CD8-positive, alpha-beta T cell (primary cell): ENCODE measurements at places on chromosomes 3 and 15. TPM values are rescaled to one million over a fixed set of nuclear protein-coding genes. Genes with fewer than 3 reads are reported as not detected.

The C3orf22 gene
- not detected for total RNA-seq

The U2SURP gene
- 186 TPM for total RNA-seq

The CPN2 gene
- total RNA-seq = not detected

- DNase-seq = no peak
Measured at GRCh38 chr15:73601451-73602445, 31.4 kb downstream of the NPTN start.

- no peak for DNase-seq
Measured at GRCh38 chr3:177778633-177779032, 581.4 kb upstream of the TBL1XR1 start.

DNA sequence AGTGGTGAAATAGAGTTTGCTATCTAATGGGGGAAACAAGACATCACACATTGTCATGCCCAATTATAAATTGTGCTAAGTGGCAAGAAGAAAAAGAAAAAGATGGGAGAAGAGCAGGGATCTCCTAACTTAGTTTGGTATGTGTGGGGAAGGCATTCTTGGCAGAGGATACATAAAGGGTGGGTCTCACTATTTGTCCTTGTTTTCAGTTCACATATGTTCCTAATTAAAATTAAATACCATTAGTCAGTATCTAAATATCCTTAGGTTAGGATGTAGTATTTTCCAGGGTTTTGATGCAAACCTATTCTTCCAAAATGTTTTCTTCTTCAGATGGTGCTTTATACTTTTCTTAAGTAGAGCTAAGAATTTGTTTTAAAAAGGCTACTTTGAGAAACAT, 173.7 kb downstream of the B3GALNT1 start:
- no peak for DNase-seq

- DNase-seq = no peak
Measured at GRCh38 chr15:64251658-64252057, 88.8 kb upstream of the PPIB start.

- DNase-seq = no peak
Measured at GRCh38 chr3:180467177-180467576, 134.8 kb upstream of the TTC14 start.
